NAMALWA (cell line): ENCODE measurements at places on chromosomes 4 and X.
A peak's percentile ranks its signal among the peaks of the same experiment; 100 is the strongest.

DNA sequence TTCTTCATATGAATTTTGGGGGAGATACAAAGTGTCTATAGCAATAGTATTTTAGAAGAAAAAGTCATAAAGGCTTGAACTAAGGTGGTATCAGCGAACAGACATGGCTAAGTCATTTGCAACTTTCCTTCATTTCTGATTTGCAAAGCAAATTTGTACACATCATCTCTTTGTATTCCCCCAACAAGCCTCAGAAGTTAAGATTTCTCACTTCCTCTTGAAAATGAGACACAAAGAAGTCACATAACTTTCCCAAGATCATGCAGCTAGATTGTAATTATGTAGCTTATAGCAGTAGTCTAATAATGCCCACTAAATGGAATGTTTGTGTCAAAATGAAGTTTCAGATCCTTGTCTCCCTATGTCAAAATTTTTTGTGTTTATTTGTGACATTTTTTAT is 709.8 kb upstream of the HS3ST1 start:
- no peak for DNase-seq

GRCh38 chr4:86054286-86055032 is 305.4 kb downstream of the MAPK10 start:
- no peak for DNase-seq

- no peak for DNase-seq
These were observed 52.3 kb upstream of the LSM6 start for GRCh38 chr4:146123231-146123630.

DNA sequence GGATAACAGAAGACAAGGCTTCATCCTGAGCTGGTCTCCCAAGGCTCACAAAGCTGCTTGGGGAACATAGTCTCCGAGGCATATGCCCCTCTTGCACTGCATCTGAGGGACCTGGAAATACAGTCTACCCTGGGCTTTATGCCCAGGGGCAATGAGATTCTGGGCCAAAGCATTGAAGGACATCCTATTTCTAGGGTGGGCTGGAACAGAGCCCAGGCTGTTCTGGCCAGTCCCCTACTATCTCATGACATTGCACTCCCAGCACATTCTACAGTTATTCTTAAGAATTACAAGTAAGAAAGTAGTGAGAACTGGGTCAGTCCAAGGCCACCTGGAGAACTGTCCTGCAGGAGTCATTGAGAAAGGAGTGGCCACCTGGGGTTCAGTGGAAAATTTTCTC is 107.6 kb downstream of the USP46 start:
- DNase-seq: no peak

- DNase-seq: no peak
These were observed 819 bp downstream of the PDLIM3 start for GRCh38 chr4:185534511-185534865.

- DNase-seq: peak; percentile 23
These were observed 55.2 kb downstream of the MMRN1 start for GRCh38 chr4:89949782-89950387.

DNA sequence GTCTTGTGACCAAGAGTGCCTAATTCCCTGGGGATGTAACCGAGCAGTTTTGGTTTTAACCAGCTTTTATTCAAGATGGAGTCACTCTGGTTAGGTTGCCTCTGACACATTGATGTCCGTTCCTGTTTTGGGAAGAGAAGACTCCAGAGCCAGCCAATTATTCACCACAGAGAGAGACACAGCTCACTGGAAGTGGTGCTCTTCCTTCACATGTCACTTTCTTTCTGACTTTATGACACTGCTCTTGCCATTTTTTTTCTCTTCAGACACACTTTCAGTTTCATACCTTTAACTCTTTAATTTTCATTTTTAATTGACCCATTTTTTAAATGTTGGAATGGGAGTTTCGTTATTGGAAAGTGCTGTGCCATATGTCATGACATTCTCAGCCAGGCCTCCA is 418.4 kb upstream of the FSTL5 start:
- DNase-seq: no peak

DNA sequence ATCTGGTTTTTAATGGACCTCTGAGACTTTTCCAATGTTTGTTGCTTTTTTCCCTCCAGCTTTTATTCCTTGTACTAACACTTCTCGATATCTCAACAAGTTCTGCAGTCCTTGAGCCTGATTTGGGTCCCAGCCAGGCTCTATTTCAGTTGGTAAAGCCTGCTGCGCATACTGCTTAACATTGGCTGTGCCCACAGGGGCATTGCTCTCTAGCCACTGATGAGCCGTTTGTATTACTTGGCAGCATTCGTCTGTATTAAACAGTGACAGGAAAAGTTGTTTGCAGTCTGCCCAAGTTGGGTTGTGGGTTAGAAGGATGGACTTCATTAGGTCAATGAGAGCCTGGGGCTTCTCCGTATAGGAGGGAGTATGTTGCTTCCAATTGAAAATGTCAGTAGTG is 59.6 kb upstream of the XAGE1B start:
- no peak for DNase-seq

GRCh38 chr4:174707051-174707676 is 121.9 kb downstream of the GLRA3 start:
- DNase-seq: no peak

GRCh38 chrX:152912106-152912505 is 14.2 kb downstream of the ZNF185 start:
- DNase-seq: peak; percentile 56

GRCh38 chrX:102840871-102841705 is 96.0 kb upstream of the RAB40AL start:
- DNase-seq: peak; percentile 3

- DNase-seq: peak; percentile 31
These were observed 918 bp upstream of the FGFRL1 start for GRCh38 chr4:1010395-1011021.

GRCh38 chr4:133623847-133624246 is 474.8 kb downstream of the PCDH10 start:
- DNase-seq: peak; percentile 36

- no peak for DNase-seq
These were observed 77.7 kb downstream of the NR3C2 start for GRCh38 chr4:148364525-148364924.

DNA sequence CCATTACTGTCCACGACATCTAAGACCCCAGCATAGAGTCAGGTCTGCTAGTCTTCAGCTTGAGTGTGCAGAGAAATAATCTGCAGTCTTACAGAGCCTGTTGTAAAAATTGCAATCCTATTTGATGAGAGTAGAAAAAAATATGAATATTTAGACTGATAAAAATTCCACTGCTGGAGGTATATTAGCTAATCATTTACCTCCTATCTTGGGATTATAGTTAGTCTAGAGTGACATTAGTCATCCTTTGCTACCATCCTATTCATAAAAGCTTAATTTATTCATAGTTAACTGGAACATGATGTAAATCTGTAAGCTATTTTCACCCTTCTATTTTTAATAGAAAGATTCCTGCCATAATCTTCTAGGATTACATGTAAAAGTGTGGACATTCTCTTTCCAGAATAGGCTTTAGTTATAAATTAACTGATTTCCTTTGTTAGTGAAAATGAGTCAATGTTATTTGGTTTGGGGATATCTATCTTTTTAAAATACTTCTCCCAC is 26.7 kb downstream of the C4orf54 start:
- no peak for DNase-seq

- no peak for DNase-seq
These were observed 423.3 kb upstream of the TENM3 start for GRCh38 chr4:181819946-181820345.

DNA sequence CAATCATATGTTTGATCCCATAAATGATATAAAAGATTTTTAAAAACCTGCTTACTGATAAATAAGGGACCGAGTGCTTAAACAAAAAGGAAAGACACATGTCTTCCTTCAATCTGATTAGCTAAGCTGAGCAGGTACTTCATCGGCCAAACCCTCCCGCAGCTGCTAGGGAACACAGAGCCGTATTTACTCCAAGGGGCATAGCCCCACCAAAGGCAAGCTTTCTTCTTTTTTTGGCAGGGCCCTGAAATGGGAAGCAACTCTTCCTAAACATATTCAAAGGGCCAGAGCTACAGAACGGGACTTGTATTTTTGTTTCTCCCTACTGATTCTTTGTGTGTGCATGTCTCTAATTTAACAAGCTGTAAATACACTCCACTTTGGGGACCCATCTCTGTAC is 337.3 kb downstream of the NLGN4X start:
- DNase-seq: no peak
